GM23248 (cell line): ENCODE measurements at places on chromosomes 5 and 9. TPM values are rescaled to one million over a fixed set of nuclear protein-coding genes. Genes with fewer than 3 reads are reported as not detected.

The GRIN3A gene
- total RNA-seq, result not detected in 2 replicates

The GDF9 gene
- 0.32 TPM in 1 of 2 replicates, not detected in the other for total RNA-seq

The NPDC1 gene
- 41.9 and 43.1 TPM in 2 replicates for total RNA-seq

The CMYA5 gene
- total RNA-seq, result 0.97 and 1.0 TPM in 2 replicates

The COX7C gene
- 127 and 145 TPM in 2 replicates for total RNA-seq

The RANBP3L gene
- total RNA-seq, result not detected in 2 replicates

The SLC34A3 gene
- not detected in 2 replicates for total RNA-seq
